ENCODE measurements at places on chromosomes 3 and 15. TPM values are rescaled to one million over a fixed set of nuclear protein-coding genes. Genes with fewer than 3 reads are reported as not detected.

GRCh38 chr3:107662124-107662507, 139.4 kb downstream of the BBX start:
- DNase-seq = no peak

DNA sequence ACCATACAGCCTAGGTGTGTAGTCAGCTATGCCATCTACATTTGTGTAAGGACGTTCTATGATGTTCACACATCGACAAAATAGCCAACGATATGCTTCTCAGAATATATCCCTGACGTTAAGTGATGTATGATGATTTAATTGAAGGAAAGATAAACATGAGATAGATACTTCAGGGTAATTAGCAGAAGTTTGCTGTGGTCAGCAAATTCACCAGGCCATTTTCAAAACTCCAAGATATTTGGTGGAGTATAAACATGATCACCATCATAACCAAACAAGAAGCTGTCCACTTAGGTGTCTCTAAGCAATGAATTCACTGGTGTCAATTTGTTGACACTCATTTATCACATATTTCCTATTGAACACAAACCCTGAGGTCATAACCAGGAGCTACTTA, 885.6 kb upstream of the NR2F2 start:
- DNase-seq = no peak

DNA sequence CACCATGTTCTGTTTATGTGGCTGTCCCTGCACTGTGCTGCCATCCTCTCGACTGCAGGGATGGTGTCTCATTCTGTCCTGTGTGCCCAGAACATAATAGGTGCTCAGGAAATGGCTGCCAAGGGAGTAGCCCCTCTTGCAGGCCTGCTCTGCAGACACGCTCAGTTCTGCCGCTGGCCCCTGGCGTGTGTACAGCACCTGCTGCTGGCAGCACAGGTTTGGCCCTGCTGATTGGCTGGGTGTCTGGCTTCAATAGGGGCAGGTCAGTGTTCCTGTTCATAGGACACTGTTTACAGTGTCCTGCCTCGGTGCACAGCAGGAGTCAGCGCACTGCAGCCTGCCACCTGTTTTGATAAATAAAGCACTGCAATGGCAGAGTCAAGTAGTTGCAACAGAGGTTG, 146.9 kb downstream of the DNAJB8 start:
- DNase-seq = no peak

DYNLT2B gene
- 3.0 TPM for total RNA-seq

DNA sequence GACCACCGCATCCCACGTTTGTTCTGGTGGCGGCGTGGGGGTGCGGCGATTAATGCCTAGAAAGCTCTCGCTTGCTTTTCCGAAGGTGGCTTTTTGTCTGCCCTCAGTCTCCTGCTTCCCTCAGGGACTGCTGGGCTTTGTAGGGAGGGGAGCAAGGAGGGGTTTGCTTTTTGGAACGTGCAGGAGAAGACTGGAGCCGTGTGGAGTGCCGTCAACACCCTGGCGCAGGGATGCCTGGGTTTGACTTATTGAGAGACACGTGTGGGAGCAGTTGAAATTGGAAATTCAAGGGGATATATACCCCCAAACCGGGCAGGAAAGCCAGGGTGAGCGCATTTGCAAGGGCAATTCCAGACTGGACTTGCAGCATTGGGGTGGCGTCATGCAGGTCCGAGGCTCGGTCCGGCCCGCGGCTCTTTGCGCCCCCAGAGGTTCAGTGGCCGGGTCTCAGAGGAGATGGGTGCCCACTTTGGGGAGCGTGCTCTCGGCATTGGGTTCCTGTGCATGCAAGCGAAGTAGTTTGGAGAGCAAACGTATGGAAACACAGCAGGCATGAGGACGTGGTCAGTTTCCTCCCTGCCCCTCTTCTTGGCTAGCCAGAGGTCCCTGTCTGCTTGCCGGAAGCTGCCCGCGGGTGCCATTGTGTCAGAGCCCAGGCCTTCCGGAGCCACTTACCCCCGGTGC, 2.1 kb downstream of the EPHB1 start:
- DNase-seq = no peak

DNA sequence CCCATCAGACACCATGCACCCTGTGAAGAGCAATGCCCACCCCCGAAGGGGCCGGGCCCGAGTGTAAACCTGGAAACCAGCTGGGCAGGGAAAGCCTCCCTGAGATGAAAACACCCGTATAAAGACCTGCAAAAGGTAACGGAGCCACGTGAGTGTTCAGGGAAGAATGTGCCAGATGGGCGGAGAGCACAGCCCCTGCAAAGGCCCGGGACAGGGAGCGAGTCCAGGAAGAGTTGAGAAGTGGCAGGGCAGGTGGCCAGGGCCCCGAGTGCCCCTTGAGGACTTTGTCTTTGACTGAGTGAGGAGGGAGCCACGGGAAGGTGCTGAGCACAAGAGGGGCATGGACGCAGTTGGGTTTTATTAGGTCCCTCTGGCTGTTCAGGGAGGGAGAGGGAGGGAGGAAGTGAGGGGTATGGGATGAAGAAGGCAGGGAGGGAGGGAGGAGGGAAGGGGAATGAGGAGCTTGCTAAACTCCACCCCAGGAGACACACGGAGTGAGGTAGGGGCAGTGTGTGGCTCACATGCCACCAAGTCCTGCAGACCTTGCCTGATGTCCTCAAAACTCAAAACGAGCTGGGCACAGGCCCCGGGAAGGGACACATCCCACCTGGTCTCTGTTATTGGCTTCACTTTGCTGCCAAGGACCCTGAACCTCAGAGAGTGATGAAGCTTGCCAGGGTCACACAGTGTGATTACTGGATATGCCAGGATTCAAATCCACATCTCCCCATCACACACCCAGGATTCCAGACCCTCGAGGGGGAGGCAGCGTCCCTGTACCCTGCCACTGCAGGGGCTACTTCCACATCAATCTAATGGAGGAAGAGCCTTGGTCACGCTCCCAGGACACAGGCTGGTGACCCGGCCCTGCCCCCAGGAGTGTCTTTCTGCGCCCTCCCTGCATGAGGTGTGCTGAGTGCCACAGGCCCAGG, 49.1 kb upstream of the IQSEC1 start:
- DNase-seq = no peak

DNA sequence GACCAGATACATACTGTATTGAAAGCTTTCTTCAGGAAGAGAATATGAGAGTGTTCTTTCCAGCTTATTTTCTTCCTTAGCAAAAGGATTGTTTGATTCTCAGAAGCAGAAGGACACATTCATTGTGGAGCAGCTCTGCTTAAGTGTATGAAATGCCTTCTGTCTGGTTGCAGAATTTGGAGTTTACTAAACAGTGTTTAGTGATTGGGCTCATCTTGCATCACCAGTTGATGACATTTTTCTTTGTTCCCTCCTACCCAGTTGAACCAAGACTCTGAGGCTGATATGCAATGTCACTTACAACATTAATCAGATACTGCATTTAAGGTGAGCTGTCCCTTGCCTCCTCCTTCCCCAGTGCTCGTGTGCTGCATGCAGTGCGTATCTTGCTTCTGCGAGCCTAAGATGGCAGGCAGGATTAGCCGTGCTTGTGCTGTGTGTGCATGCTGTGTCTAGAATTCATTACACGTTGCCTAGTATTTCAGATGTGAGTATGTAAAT, 18.4 kb downstream of the ZBTB38 start:
- DNase-seq = no peak

GABRG3 gene
- not detected for total RNA-seq

Measured in CD8-positive, alpha-beta T cell (primary cell).